A549 treated with Hydrocortisone at 1 μM for 4 hours (cell line): ENCODE measurements at places on chromosomes 4 and X. TPM values are rescaled to one million over a fixed set of nuclear protein-coding genes. Genes with fewer than 3 reads are reported as not detected.

The LUZP4 gene
- not detected in 5 replicates for total RNA-seq

The UCP1 gene
- not detected in 5 replicates for total RNA-seq

The DGAT2L6 gene
- not detected in 5 replicates for total RNA-seq

The HCFC1 gene
- 34.4 to 39.5 TPM (median 36.7 TPM) in 5 replicates for total RNA-seq

The ZDHHC9 gene
- total RNA-seq = 51.0 to 62.2 TPM (median 58.1 TPM) in 5 replicates

The PASD1 gene
- not detected in 5 replicates for total RNA-seq

The RAB28 gene
- 8.4 to 10.1 TPM (median 9.4 TPM) in 5 replicates for total RNA-seq

The UGT2A3 gene
- 0.03 to 0.14 TPM (median 0.07 TPM) in 5 replicates for total RNA-seq

The TRPC3 gene
- 0.08 to 0.12 TPM (median 0.10 TPM) in 3 of 5 replicates, not detected in the others for total RNA-seq

The NKX6-1 gene
- 0.32 to 0.47 TPM (median 0.41 TPM) in 5 replicates for total RNA-seq

The PNMA3 gene
- 0.18 to 0.25 TPM (median 0.21 TPM) in 5 replicates for total RNA-seq

The SLC26A1 gene
- 0.14 to 0.44 TPM (median 0.17 TPM) in 5 replicates for total RNA-seq
